ENCODE measurements at places on chromosomes 11 and 22.

GRCh38 chr11:96461871-96462270, 72.1 kb downstream of the JRKL start:
- no peaks in the 10 kb centered on the region for H3K27me3 ChIP-seq
- DNase-seq: no peak
- H3K4me1 ChIP-seq: no peaks in the 10 kb centered on the region
- no peak overlapping the region for H3K27ac ChIP-seq
- no peaks in the 10 kb centered on the region for H3K36me3 ChIP-seq

- H3K27me3 ChIP-seq: no peaks in the 10 kb centered on the region
- H3K4me3 ChIP-seq: no peak overlapping the region
- H3K4me1 ChIP-seq: no peaks in the 10 kb centered on the region
- DNase-seq: no peak
- H3K36me3 ChIP-seq: no peaks in the 10 kb centered on the region
- no peak overlapping the region for H3K27ac ChIP-seq
Observed at GRCh38 chr11:106614262-106614661, 404.0 kb downstream of the GUCY1A2 start.

GRCh38 chr11:61119055-61119454, 16.8 kb downstream of the CD5 start:
- no peaks in the 10 kb centered on the region for H3K27me3 ChIP-seq
- H3K4me3 ChIP-seq: no peak overlapping the region
- DNase-seq: no peak
- H3K27ac ChIP-seq: no peak overlapping the region
- no peaks in the 10 kb centered on the region for H3K36me3 ChIP-seq
- H3K4me1 ChIP-seq: peaks cover 3% of the 10 kb centered on the region

DNA sequence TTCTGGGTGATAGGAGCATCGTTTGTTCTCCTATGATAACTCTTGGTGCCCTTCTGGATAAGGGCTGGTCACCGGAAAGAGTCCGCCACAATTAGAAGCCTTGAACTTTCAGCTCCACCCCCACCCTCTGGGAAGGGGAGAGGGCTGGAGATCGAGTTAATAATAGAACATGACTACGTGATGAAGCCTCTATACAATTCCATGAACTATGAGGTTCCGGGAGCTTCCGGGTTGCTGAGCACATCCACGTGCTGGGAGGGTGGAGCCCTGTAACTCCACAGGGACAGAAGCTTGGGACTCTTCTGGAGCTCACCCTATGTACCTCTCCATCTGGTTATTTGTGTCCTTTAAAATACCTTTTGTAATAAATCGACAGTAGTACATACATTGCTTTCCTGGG, 40.3 kb downstream of the ARHGAP42 start:
- H3K36me3 ChIP-seq: no peaks in the 10 kb centered on the region
- no peak overlapping the region for H3K4me3 ChIP-seq
- no peak for DNase-seq
- no peaks in the 10 kb centered on the region for H3K4me1 ChIP-seq

GRCh38 chr22:47043835-47044721, 281.6 kb downstream of the TBC1D22A start:
- H3K36me3 ChIP-seq: no peaks in the 10 kb centered on the region
- no peak overlapping the region for H3K4me3 ChIP-seq
- no peak overlapping the region for H3K27ac ChIP-seq
- DNase-seq: peak; percentile 47

DNA sequence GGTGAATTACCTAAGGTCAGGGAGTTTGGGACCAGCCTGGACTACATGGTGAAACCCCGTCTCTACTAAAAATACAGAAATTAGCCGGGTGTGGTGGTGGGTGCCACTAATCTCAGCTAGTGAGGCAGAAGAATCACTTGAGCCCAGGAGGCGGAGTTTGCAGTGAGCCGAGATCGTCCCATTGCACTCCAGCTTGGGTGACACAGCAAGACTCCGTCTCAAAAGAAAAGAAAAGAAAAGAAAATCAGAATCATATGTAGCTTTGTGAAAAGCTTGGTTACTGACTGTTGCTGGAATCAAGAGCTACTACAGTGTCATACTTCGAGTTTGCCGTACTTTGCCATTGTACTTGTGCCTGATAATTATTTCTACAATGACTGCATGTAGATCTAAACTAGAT, 4.2 kb upstream of the TMEM135 start:
- DNase-seq: no peak
- H3K4me3 ChIP-seq: no peak overlapping the region
- no peaks in the 10 kb centered on the region for H3K36me3 ChIP-seq
- H3K27ac ChIP-seq: no peak overlapping the region
- no peaks in the 10 kb centered on the region for H3K27me3 ChIP-seq

- DNase-seq: peak; percentile 65
- no peaks in the 10 kb centered on the region for H3K27me3 ChIP-seq
- no peak overlapping the region for H3K4me3 ChIP-seq
- no peaks in the 10 kb centered on the region for H3K4me1 ChIP-seq
- no peak overlapping the region for H3K27ac ChIP-seq
Observed at GRCh38 chr11:75233754-75234172, 6.8 kb upstream of the TPBGL start.

- DNase-seq: no peak
- H3K4me3 ChIP-seq: no peak overlapping the region
- no peaks in the 10 kb centered on the region for H3K27me3 ChIP-seq
- H3K27ac ChIP-seq: no peak overlapping the region
Observed at GRCh38 chr11:22539821-22540256, 85.8 kb downstream of the FANCF start.

DNA sequence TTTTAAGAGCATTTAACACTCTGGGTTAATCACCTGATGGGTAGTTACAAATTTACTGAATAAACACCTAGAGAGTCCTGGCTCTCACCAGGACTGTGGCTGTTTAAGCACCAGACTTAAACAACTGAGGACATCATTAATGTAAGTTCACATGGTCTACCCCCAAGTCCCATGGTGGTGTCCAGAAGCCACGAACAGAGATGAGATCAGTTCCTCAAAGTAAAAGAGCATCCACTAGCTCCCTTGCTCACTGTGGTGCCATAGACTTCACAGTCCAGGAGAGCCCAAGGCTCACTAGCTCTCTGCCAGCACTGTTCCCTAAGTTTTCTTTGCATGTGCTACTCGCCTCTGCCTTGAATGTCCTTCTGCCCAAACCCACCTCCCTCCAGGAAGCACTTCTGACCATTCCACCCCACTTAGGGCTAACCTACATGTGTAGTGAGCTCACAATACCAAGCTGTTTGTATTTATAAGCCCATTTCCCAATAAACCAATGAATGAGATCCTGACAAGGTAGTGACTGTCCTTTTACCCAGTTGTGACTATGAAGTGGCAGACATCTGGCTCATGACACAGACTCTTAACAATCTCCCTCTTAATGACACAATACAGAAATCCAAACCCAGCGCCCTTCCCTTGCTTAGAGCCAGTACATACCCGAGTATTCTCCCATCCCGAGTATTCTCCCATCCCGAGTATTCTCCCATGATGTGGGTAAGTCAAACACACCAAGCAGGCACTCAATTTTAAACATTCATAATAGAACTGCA, 15.7 kb downstream of the NAP1L4 start:
- H3K27me3 ChIP-seq: no peaks in the 10 kb centered on the region
- H3K36me3 ChIP-seq: peaks cover 77% of the 10 kb centered on the region
- H3K4me3 ChIP-seq: no peak overlapping the region
- no peak for DNase-seq

DNA sequence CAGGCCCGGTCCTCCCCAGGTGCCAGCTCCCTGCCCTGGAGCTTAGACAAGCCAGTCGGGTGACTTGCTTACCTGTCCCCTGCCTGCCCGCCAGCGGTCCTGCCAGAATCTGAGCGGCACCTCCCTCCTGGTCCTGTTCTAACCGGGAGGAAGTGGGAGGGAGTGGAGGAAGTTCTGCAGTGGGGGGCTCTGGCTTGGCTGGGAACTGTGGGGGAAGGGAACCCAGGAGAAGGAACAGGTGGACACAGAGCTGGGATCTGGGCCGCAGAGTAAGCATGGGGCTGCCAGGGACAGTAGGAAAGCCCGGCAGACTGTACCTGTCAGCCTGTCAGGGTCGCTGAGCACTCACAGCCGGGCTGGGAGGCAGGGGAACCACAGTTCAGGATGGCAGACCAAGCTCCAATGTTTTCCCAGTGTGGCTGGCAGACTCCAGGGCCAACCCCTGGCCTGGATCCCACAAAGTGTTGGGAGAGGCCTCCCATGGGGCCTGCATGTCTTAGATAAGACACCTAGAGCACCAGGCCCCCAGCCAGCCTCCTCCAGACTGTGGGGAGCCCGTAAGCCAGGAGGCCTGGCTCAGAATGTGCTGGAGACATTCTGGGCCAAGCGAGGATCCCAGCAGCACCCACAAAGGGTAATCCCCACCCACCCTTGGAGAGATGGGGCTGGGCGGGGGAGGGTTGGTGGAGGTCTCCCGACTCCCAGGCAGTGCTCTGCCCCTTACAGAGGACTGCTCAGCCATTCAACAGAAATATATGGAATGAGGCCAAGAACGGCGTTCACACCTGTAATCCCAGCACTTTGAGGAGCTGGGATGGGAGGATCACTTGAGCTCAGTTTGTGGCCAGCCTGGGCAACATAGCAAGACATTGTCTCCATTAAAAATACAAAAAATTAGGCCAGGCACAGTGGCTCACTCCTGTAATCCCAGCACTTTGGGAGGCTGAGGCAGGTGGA, 2.3 kb downstream of the CYB5R3 start:
- DNase-seq: no peak
- peak overlapping the region; percentile 39 for H3K4me3 ChIP-seq
- peaks cover 70% of the 10 kb centered on the region for H3K4me1 ChIP-seq
- no peak overlapping the region for H3K27ac ChIP-seq
- H3K36me3 ChIP-seq: peaks cover 4% of the 10 kb centered on the region

DNA sequence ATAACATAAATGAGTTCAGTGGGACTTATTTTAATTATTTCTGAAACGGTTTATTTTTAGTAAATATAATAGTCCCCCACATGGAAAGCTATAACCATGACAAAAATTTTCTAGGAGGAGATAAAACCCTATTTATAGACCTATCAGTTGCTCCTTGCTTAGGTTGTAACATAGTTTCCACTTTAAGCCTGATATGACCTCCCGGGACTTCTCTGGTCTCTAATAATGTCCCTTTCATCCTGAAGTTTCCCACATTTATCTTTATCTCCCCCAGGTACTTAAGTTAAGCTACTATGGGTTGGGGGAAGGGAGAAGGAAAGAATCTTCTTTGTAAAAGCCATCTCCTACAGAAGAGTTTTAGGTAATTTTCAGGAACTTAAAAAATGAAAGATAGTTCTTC, 117.7 kb downstream of the RBFOX2 start:
- no peaks in the 10 kb centered on the region for H3K27me3 ChIP-seq
- no peaks in the 10 kb centered on the region for H3K36me3 ChIP-seq
- H3K4me3 ChIP-seq: no peak overlapping the region

- DNase-seq: no peak
- H3K36me3 ChIP-seq: peaks cover 24% of the 10 kb centered on the region
- H3K27me3 ChIP-seq: no peaks in the 10 kb centered on the region
- H3K27ac ChIP-seq: no peak overlapping the region
Observed at GRCh38 chr22:49647627-49648026, 180.0 kb downstream of the BRD1 start.

DNA sequence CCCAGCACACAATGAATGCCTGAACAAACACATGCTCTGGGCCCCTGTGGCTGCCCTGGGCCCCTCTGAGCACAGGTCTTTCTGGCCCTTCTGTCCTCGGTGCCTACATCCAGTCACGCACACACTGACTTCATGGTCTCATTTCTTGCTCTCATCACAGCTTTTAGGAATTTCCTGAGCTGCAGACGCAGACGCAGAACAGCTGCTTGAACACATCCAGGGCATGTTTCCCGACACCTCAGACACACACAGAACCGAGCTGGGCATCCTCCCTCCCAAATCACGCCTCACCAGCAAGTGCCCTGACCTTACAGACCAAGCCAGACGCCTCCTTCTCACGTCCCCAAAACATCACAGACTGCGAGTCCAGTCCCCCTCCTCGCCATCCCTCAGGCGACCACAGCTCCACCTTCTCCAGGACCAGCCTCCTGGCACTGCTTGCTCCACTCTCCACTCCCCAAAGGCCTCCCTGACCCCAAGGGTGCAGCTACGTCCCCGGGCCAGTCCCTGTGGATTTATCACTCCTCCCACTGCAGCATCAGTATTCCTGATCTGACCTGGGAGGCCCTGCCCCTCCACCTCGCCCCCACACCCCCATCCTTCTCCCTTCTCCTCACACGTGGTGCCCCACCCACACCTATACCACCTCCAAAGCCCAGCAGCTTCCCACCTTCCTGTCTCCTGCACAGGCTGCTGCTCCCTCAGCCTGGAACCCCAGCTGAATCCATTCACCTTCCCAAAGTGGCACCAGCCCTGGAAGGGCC, 12.9 kb downstream of the SIRT3 start:
- peaks cover 2% of the 10 kb centered on the region for H3K4me1 ChIP-seq
- H3K27ac ChIP-seq: no peak overlapping the region
- peaks cover 2% of the 10 kb centered on the region for H3K36me3 ChIP-seq

- H3K4me3 ChIP-seq: no peak overlapping the region
- no peak for DNase-seq
- H3K27me3 ChIP-seq: peaks cover 4% of the 10 kb centered on the region
- H3K36me3 ChIP-seq: no peaks in the 10 kb centered on the region
Observed at GRCh38 chr11:76728778-76729177, 54.4 kb upstream of the TSKU start.

DNA sequence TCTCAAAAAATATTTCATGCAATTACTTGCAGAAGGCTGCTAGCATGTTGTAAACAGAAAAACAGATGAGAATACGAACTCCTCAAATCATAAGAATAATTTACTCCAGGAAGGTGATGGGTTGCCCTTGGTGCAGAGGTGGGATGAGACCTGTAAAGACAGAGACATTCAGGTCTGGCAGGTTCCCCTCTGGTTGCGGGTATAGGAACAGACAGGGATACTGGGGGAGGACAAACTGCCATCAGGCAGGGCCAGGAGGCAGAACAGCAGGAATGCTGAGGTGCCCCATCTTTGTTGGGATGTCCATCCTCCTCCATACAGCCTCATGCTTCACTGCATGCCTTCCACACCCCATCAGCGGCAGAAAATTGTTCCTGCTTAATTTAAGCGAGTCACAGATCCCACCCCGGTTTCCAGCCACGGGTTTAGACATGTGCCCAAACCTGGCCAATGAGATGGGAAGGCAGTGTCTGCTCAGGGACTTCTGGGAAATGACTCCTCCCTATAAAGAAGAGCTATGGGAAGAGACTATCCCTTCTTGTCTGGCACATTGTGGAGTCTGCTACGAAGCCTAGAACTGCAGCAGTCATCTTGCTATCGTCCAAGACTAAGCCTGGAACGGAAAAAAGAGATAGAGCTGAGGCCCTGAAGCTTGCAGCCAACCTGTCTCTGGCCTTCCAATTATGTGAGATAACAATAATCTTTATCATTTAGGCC, 23.1 kb upstream of the IRAG1 start:
- H3K27me3 ChIP-seq: no peaks in the 10 kb centered on the region
- H3K36me3 ChIP-seq: no peaks in the 10 kb centered on the region
- DNase-seq: no peak
- no peak overlapping the region for H3K4me3 ChIP-seq
- H3K4me1 ChIP-seq: peaks cover 3% of the 10 kb centered on the region

All from common myeloid progenitor, CD34-positive (primary cell).